HS-5 (cell line): ENCODE measurements at places on chromosomes 3 and 15.
A peak's percentile ranks its signal among the peaks of the same experiment; 100 is the strongest.

DNA sequence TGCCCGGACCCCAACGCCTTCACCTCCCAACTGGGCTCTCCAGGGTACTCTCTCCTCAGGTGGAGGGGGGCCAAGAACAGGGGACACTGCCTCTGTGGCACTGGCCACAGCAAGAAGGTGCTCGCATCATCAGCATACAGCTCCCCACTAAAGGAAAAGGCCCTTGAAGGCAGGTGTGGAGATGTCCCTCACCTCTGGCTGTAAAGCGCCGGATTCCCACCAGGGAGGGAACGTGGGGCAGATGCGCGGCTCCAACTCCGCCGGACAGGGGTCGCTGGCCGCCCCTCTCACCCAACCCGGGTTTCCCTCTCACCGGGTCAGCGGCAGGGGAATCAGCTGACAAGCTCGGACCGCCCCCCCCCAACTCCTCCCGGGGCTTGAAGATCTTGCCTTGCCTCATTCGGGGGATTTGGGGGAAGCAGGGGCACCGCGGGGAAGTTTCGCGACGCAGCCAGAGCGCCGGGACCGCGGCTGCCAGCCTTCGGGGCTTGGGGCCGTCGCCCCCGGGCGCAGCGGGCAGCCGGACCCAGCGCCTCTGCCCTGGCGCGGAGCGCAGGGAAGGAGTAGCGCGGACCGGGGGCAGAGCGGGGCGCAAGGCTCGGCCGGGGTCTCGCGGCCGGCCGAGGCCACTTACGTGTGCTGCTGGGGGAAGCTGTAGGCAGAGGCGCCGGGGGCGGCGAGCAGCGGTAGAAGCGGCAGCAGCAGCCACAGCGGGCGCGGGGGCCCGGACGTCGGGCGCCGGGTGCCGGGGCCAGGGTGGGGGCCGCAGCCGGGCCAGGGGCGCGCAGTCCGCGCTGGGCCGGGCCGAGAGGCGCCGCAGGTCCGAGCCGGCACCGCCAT lies 630 bp downstream of the CACNA2D2 start:
- DNase-seq: no peak

DNA sequence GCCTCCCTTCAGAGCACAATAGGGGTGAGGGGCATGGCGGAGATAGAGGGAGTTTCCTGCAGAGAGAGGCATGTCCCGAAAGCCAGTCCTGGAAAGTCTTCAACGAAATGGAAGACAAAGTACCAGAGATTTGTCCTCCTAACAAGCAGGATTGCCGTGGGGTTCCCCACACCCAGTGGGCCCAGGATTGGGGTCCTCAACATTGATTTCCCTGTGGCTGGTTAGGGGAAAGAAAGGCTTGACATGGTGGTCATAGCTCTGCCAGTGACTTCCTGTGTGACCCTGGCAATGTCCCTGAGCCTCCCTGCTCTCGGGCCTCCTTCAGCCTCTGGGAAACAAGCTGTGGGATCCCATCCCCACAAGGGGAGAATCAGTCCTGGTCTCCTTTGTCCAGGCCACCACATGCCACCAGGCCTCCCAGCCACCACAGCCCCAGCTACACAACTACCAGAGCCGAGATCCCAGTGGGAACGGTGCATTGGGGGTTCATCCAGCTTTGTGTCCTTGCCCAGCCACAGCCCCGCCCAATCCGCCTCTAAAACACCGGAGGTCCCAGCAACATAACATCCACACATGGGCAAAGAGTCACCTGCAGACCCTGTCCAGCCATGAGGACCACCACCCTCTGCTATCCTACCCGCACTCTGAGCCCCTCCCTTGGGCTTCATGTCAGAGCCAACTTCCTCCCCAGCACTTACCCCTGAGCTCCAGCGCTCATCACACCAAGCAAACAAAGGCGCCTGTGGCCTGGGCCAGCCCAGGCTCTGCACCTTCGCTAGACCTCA lies 63.0 kb downstream of the ADAMTS17 start:
- no peak for DNase-seq

DNA sequence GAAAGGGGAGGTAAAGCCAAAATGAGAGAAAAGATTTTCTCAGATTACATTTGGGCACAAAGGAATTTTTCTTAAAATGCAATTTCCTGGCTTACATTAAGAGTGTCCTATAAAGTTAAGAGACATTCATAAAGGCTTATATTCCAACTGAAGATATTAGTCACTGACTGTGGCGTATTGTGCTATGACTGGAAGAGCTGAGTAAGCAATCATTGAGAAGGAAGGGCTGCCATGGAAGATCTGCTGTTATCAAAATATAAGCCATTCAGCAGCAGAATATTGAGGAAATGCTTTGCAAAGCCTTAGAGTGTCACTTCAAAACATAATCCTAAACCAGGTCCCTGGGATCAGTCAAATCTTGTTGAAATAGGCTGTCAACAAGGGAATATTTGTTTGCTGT lies 593.9 kb downstream of the TUSC7 start:
- DNase-seq: no peak

DNA sequence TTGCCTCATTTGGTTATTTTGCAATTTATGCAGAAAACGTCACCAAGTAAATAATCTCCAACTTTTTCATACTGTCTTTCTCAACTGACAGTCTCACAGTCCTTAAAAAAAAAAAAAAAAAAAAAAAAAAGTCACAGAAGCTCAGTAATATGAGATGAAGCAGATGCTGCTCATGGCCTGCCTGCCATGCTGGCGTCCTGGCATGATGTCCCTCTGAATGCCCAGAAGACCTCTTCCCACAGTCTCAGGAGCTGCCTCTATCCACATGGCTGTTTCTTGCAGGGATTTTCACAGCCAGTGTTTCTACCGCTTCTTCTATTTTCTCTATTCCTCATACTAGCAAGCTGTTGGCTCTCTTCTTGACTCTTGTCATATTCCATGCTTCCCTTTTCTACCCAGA lies 87.7 kb downstream of the TGFBR2 start:
- no peak for DNase-seq

- DNase-seq: no peak
Measured at GRCh38 chr3:53195602-53196574, 34.9 kb downstream of the PRKCD start.

DNA sequence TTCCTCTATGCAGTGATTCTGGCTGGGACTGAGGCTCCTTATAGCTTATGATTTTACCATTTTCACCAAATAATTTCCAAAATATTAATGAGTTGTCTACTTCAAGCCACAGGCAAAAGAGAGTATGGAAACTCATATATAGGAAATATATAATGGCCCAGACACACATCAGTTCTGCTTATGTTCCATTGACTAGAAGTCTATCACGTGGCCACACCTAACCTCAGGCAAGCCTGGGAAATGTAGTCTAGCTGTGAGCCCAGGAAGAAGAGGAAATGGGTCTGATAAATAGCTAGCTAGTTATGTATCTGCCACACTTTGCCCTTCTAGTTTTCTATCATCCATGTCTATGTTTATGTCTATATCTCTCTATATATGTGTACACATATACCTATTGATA lies 195.1 kb downstream of the OTOL1 start:
- no peak for DNase-seq

GRCh38 chr3:164200053-164200823 lies 878.1 kb downstream of the SI start:
- no peak for DNase-seq

GRCh38 chr3:55486857-55487380 lies at the start of gene WNT5A:
TSS of gene WNT5A (minus strand) at chr3:55487306. CDS start at chr3:55486985, 321 bp downstream.
- no peak for DNase-seq

GRCh38 chr15:98724048-98724447 lies 75.7 kb downstream of the IGF1R start:
- DNase-seq: no peak

DNA sequence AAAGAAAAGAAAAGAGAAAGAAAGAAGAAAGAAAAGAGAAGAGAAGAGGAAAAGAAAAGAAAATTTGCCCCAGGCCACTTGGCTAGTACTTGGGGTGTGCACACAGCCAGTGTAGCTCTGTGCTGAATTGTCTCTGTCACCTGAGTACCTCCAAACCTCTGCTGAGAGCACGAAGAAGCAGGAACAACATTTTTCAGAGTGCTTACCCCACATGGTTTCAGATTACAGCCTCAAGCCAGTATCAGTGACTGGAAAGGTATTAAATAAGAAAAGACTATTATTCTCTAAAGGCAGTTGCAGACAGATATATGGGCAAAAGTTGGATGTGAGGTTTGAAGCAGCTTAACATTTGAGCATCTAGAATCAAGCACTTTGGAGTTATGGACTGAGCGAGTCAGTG lies 113.3 kb upstream of the PHLDB2 start:
- no peak for DNase-seq

- DNase-seq: no peak
Measured at GRCh38 chr3:112654979-112655378, 14.0 kb upstream of the CCDC80 start.

- DNase-seq: no peak
Measured at GRCh38 chr15:81749716-81750375, 296.0 kb downstream of the MEX3B start.

DNA sequence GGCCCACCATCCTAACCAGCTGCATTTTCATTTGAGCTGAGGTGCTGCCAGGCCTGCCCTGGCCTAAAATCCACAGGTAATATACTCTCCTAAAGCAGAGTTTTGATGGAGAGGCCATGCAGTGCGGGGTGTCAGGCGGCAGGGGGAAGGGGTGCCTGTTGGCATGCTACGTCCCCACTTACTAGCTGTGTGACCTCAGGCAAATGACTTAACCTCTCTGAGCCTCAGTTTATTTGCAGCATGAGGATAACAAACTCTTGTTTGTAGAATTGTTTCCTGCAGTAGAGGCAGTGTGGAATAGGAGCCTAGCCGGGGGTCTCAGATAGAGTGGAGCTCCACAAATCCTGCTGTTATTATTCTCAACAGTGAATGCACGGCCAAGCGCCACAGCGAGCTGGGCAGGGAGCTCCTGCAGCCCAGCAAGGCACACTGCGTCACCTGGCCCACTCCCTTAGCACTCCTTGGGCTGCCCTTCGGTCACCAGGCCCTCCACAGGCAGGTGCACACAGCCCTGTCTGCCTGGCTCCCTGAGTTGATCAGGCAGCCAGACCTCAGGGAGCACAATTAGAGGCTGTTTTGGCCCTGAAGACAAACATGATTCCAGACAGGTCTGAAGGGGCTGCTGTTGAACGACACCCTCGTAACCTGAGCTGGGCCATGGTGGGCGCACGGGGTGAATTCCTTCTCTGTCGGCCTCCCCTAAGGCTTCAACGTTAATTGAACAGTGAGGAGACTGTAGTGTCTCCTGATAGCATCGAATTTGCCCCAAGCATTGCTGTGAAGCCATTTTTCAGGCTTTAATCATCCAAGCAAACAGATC lies 248.8 kb upstream of the LYSMD4 start:
- DNase-seq: no peak

DNA sequence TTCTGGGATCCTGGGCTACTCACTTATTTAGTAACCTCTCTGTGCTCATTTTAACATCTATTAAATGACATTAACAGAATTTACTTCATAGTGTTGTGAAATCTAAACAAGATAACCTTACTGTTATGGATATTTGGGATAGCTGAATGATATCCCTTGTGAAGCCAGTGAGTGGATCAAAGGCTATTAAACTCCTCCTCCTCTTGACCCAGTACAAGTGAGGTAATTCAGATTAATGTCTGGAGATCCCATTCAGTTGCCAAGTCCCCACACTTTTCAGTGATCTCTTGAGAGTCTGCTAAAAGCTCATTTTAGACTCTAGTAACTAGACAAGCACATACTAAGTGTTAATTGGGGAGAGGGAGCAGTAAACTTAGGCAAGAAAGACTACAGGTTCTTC lies 2.5 kb upstream of the ANKRD28 start:
- no peak for DNase-seq

GRCh38 chr15:55774113-55774970 lies 31.4 kb upstream of the PRTG start:
- no peak for DNase-seq

GRCh38 chr3:129315223-129315997 lies 36.7 kb downstream of the HMCES start:
- DNase-seq: no peak

GRCh38 chr3:123791898-123792297 lies 92.2 kb downstream of the MYLK start:
- DNase-seq: peak; percentile 35

GRCh38 chr15:25733036-25733855 lies 129.9 kb downstream of the ATP10A start:
- DNase-seq: no peak

DNA sequence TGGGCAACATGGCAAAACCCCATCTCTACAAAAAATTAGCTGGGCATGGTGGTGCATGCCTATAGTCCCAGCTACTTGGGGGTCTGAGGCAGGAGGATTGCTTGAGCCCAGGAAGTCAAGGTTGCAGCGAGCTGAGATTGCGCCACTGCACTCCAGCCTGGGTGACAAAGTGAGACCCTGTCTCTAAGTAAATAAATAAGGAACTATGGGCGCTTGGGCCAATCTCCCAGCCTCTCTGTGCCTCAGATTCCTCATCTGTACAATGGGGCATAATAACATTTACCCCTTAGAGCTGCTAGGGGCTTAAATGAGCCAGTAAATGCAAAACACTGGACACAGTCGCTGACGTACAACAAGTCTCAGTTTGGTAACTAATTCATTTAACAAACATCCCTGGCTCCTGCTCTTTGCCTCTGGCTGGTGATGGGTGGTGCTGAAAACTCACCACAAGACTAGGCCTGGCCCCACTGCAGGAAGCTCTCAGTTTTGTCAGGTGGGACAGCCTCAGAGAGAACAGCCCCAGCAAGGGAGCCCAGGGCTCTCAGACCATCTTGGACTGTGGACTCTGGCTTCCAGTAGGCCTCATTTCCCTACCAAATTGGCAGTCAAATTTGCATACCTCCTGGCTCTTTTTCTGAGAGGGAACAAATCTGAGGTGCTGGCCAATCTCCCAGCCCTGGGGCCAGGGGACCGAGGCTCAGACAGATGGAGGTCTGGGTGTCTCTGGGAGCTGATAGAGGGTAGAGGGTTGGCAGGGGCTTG lies 6.4 kb upstream of the TBC1D2B start:
- DNase-seq: no peak

DNA sequence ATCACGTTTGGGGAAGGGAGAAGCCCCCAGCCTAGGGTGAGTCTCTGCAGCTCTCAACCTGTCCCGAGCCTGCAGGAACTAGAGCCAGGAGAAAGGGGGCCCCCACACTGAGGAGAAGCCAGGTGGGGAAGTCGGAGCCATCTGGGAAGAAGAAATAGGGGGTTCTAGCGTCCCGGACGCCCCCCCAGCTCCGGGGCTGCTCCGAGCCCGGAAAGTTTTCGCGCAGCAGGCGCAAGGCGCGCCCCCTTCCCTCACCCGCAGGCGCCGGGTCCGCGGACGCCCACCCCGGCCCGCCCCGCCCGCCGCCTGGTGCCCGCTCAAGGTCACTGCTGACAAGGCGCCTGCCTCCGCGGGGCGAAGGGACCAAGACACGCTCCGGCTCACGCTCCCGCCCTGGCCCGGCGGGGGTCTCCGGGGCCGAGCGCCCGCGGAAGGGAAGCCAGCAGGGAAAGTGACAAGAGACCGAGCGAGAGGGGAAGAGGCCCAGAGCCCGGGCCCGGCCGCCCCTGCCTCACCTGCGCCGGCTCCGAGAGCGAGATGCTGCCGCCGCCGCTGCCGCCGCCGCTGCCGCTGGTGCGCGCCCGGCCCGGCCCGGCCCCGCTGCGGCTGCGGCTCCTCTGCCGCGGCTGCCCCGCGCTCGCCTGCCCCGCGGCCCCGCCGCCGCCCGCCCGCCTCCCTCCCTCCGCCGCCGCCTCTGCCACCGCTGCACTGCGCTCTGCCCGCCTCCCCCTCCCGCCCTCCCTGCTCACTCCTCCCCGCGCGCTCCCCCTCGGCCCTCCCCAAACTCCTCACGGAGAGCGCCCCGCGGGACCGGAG lies 108.4 kb upstream of the SLC6A11 start:
- no peak for DNase-seq

GRCh38 chr15:91199511-91199910 lies 99.5 kb downstream of the SV2B start:
- no peak for DNase-seq
